NCI-H82 (cell line): ENCODE measurements at places on chromosomes 13 and 19.

GRCh38 chr13:20195801-20196200 is 3.1 kb upstream of the GJB2 start:
- no peak for DNase-seq

DNA sequence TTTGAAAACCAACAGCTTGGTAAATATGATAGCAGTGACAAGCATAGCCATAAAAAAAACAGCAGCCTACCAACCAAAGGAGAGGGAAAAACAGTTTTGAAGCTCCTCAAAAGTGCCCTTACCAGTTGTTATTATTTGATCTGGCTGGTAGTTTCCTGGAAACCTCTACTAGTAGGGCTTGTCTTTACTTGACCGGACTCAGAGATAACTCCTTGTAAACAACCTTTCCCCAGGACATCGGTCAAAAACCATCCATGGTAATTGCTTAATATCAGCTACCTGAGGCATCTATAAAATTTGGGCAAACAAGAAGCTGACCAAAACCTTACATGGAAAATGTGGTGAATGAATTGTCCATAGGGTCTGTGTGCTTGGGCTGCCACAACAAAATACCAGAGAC is 210.9 kb downstream of the FGF14 start:
- DNase-seq: no peak

DNA sequence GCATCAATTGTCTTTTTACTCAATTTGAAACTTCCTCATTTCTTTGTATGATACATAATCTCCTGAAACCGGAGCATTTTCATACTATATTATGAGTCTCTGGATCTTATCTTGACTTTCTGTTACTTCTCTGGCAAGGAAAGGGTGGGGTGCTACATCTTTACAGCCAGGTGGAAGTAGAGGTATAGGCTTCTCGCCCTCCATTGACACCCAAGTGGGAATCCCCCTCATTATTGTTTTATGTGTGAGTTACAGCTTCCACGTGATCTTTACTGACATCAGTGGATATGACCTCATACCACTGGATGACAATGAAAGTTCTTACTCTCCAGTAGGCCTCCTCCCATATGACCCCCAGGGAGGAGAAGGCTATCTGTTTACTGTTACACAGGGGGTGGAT is 262.1 kb upstream of the DACH1 start:
- DNase-seq: no peak

DNA sequence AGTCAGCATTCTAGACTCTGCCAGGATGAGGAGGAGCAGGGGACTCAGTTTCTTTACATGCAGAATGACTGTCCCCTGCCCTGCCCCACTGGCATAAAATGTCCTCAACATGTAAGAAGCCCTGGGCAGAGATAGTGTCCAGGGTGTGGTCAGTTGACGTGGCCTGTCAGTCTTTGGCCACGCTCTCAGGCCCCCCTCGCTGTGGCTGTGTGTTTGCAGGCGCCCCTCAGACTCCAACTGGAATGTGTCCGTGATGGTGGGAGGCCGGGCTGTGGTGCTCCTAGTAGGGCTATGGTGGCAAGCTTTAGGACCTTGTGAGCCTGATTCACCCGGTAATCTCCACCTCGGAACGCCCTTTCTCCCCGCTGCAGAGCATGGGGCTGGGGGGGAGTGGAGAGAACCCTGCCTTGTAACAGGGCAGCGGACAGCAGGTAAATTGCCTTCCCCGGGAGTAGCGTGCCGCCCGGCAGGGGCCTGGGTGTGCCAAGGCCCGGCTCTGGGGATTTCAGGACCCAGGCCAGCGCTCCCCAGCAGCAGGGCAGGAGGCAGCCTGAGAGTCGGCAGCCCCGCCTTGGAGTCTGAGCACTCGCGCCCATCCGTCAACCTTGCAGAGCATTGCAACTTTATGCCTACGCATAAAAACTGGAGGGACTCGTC is 62.3 kb downstream of the CHST8 start:
- peak; percentile 25 for DNase-seq

GRCh38 chr19:46173886-46174480 is 25.9 kb downstream of the IGFL2 start:
- no peak for DNase-seq
